ENCODE measurements at places on chromosomes 5 and 9.
A peak's percentile ranks its signal among the peaks of the same experiment; 100 is the strongest.

DNA sequence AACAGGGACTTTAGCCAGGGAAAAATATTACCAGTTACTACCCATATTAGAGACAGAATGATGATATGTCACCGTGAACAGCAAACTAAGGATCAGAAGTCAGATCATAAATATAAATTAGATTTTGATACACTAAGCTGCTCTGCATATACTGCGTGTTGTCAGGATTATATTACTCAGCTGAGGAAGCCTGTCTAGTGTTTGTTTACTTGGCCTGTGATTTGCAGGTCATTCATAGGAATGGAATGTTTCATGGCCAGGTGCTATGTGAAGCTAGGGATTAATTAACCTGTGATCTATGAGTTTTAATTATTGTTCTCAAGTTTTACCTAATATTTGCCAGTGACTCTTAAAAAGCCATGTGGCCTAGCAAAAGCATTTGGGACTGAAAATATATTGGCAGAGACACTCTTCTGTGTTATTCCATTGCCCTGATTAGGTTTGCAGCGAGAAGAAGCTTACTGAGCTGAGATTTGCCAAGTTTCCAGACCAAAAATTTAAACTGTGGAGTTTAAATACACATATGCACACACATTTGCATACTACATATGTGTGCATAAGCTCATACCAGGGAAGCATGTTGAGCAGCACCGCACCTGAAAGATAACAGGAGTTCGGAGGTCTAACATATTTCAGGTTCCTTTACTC is 496.3 kb upstream of the GRIA1 start:
- DNase-seq = no peak

- no peak for DNase-seq
These were observed 74.3 kb upstream of the STXBP1 start for GRCh38 chr9:127537792-127538191.

- no peak for DNase-seq
These were observed 1435.6 kb upstream of the NUDT12 start for GRCh38 chr5:104998169-104998568.

- DNase-seq = peak; percentile 31
These were observed 96.0 kb downstream of the HINT1 start for GRCh38 chr5:131068893-131069643.

- no peak for DNase-seq
These were observed 5.1 kb downstream of the LIFR start for GRCh38 chr5:38551030-38552017.

GRCh38 chr5:132063090-132063911 is 2.8 kb downstream of the IL3 start:
- peak; percentile 84 for DNase-seq

DNA sequence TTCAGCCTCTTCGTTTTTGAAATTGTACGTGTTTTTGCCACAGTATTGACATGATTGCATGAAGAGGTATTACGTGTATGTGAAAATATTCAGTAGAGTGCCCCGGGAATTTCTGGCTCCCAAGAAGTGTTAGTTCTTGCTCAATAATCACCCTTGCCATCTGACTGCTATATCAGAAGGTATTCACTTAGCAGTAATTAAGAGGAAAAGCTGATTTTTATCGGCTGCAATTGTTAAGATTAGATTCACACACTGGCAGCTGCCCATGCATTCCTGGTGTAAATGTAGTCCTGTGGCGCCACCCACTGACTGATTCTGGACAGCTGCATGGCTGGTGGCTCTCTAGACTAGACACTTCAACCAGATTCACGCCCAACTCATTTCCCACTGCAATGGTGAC is 440.1 kb upstream of the ADAMTS16 start:
- no peak for DNase-seq

GRCh38 chr5:174459832-174460448 is 264.4 kb upstream of the MSX2 start:
- DNase-seq = no peak

DNA sequence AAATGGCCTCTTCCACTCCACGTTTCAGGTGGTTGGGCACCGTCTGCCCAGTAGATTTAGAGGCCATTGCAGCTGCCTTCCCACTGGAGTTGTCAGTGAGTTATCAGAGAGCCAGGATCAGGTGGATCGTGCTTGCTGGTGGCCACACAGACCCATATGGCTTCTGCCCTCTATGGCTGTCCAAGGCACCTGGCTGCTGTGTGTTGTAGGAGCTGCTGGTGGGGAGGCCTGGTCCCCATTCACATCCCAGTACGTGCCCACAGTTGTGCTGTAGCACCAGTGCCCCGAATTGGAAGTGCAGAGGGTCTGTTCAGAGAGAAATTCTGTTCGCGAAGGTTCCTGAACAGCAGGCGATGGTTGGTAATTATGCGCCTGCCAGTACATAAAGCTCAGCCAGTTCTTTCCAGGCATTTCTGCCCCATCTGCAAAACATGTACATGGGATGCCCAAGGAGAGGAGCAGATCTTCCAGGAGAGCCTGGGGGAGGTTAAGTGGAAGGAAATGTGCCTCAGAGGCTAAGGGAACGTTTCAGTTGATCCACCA is 41.1 kb downstream of the UBE2QL1 start:
- no peak for DNase-seq

DNA sequence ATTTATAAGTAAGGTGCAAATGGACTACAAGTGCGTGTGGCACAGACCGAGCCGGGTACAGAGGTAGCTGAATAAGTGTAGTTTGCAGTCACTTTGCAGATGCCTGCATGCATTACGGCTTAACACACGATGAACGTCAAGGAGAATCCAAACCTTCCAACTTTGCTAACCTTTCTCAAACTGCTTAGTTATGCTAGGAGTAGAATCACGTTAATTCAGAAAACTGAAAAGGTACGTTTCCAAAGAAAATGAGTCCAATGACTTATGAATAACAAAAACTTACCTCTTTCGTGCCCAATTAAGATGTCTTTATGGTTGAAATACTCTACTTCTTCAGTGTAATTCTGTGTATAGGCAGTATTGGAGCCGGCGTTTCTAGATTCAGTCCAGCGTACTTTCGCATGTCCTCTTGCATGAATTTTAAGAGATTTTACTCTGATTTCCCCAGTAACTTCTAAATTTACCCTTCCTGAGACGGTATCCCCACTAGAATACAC is 539 bp downstream of the ARRDC3 start:
- no peak for DNase-seq

- no peak for DNase-seq
These were observed 79.0 kb upstream of the TLR4 start for GRCh38 chr9:117625154-117625553.

- DNase-seq = no peak
These were observed 79.7 kb downstream of the ZNF354C start for GRCh38 chr5:179139936-179140235.

DNA sequence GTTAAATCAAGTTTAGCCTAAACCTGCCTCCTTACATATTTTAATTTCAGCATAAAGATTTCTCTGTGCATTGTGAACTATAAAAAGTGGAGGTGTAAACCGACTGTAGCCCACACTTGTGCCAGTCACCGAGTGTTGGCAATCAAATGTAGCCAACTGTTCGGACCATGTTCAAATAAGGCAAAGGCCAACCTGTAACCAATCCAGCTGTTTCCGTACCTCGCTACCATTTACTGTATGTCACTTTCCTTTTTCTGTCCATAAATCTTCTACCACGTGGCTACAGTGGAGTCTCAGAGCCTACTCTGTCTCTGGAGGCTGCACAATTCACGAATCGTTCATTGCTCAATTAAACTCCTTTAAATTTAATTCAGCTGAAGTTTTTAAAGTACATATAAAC is 156.0 kb downstream of the SLC25A46 start:
- no peak for DNase-seq

DNA sequence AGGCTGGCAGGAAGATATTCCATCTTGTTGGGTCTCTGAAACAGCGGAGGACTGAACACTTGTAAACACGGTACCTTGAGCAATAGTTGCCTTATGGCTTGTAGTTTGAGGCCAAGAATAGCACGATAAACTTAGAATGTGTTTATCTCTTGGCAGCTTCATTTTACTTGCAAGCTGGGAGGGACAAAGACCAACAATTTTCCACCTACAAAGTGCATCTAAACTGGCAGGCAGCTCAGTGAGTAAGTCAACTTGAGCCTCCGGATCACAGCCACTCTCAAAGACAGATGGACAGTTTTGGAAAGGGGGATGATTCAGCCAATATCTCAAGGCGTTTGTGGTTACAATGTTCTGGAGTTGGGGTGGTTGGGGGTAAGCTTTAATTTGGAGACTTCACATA is 652.6 kb downstream of the CETN3 start:
- no peak for DNase-seq

DNA sequence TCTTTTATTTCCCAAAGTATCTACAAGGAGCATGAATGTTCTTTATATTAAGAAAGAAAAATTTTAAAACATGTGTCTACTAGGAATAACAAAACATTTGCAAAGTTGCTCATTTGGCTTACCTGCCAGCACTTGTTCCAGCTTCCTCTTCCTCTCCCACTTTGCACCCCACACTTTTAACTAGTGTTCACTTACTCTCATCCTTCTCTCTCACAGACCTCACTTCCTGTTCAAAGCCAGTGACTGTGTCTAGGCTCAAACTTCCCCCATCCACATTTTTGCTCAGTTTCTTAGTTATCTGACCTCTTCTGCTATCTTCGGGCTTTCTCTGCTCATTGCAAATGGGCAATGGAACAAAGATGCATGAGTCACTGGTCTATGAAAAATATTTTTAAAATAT is 512.2 kb upstream of the ZNF462 start:
- no peak for DNase-seq

- DNase-seq = no peak
These were observed 171.0 kb downstream of the DEPDC1B start for GRCh38 chr5:60529001-60529400.

- no peak for DNase-seq
These were observed 164.3 kb downstream of the SMC2 start for GRCh38 chr9:104258296-104259011.

DNA sequence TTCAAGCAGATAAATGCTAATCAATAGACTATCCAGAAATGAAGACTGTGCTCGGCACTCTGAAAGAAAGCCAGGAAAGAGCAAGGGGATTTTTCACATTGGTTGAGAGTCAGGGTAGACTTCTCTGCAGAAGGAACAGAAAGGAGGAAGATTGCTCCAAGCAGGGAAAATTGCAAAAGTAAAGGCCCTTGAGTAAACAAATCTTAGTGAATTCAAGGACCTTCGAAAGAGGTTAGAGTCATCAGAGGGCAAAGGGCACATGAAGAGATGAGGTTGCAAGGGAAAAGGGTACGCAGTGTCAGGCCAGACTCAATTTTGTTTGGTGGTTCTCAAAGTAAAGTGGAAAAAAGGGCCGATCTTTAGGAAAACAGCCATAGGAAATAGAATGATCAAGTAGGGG is 157.6 kb upstream of the RAI14 start:
- DNase-seq = no peak

GRCh38 chr9:88322906-88323566 is 65.2 kb upstream of the SPIN1 start:
- DNase-seq = peak; percentile 24

- no peak for DNase-seq
These were observed 831.1 kb downstream of the NR2F1-AS1 start for GRCh38 chr5:92749943-92750342.

- no peak for DNase-seq
These were observed 117.1 kb upstream of the IRX4 start for GRCh38 chr5:1999794-2000193.

- no peak for DNase-seq
These were observed 164.2 kb downstream of the AUH start for GRCh38 chr9:91197232-91198181.

- no peak for DNase-seq
These were observed 146.3 kb downstream of the CETN3 start for GRCh38 chr5:90263102-90263820.

GRCh38 chr9:123065196-123065595 is 31.7 kb downstream of the GPR21 start:
- DNase-seq = no peak

DNA sequence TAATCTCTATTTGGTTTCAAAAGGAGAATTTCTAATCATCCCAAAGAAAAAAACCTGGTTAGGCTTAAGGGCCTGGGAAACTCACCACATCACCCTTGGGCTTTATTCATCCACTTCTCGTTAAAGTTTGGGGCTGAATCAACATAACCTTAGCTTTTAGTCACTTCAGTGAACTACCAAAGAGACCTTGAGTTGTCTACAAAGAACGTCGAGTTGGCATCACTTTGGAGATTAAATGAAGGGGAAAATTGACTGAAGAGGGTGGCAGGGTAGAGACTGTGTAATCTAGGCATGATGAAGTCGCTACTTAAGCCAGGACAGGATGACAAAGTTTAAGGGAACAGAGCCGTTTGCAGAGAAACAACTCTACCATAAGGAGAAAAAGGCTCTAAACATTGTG is 341.4 kb downstream of the RAB3C start:
- DNase-seq = no peak

DNA sequence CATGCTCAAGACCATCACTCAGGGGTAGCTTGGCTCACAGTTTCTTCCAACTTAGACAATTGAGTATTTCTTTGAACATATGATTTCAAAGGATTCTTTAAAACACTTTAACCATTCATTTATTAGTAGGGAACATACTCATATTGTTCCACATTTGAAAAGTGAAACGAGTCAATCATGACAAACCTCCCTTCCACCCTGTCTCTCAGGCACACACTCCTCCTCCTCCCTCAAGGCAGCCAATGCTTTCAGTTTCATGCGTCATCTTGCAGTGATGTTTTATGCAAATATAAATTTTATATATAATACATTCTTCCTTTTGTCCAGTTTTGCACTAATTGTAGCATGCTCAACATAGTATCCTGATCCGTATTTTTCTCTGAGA is 126.0 kb upstream of the BOD1 start:
- DNase-seq = no peak

DNA sequence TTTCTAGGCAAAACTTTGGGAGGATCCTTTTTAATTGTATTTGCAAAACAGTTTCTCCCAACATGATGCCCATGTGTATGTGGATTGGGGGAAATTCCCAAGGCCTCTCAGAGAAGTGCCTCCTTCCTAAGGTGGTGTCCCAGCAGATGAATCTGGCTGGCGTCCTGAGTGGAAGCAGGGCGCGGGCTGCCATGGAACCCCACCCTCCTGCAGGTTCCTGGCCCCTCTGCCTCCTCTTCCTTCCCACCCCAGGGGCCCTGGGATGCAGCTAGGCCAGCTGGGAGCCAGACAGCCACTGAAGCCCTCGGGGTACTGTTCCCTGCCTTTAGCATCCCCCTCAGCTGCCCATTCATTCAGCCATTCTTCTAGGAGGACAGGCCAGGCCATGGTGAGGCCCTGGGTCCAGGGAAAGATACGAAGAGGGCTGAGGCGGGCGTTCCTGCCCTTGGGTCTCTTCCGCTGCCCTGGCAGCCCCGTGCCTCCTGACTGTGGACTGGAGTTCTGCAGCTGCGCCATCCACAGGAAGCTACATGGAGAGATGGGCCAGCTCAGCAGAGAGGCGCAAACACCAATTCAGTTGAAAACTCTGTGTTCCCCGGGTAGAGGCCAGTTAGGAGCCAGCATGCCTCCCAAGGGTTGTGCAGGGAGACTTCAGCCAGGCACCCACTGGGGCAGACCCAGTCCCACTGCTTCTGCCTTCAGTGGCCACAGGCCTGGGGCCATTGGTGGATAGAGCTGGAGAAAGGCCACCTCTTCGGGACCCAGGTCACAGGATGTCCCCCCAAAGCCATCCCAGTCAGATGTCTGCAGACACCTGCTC is 36.5 kb downstream of the ADAMTS2 start:
- no peak for DNase-seq

- no peak for DNase-seq
These were observed 132.7 kb upstream of the APC start for GRCh38 chr5:112604732-112605630.

- DNase-seq = no peak
These were observed 366.9 kb upstream of the NUDT12 start for GRCh38 chr5:103929338-103930013.

GRCh38 chr5:147760086-147760875 is 22.2 kb downstream of the JAKMIP2 start:
- no peak for DNase-seq

Measured in stimulated activated CD4-positive, alpha-beta T cell treated with anti-CD3 and anti-CD28 coated beads, Interleukin-1b, Interleukin-23, amount 100 ng/mL, for 4 hours (primary cell).